Stimulated activated CD8-positive, alpha-beta memory T cell treated with anti-CD3 and anti-CD28 coated beads, Interleukin-4, amount 100 ng/mL, for 1 hour (primary cell): ENCODE measurements at places on chromosomes 16 and 17.

DNA sequence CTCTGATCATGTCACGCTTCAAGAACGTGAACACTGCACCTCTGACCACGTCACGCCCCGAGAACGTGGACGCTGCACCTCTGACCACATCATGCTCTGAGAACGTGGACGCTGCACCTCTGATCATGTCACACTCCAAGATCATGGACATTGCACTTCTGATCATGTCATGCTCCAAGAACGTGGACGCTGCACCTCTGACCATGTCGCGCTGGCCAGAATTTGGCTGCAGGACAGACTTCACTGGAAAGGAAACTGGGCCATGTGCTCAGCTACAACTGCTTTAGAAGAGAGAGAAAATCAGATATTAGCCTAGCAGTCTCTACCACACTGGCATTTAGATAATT is 182.7 kb downstream of the RPTOR start:
- DNase-seq, result no peak

- no peak for DNase-seq
Measured at GRCh38 chr17:8741366-8741765, 3.3 kb downstream of the CCDC42 start.

DNA sequence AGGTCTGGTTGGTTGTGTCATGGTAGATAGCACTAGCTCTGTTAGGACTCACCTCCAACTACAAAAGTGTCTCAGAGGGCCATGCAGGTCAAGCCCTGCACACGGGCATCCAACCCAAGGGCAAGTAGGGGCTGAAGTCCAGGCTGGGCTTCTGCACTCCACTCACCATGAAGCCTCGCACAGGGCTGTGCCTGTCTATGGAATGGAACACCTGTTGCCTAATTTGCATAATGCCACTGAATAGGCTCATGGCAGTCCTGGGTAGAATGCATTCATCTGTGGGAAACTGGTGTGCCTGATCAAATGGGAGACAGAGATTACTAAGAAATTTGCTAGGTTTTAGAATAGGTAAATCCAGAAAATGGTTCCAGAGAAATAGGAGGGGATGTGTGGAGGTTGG is 8.0 kb upstream of the AKAP1 start:
- DNase-seq, result no peak

- no peak for DNase-seq
Measured at GRCh38 chr16:85419503-85420408, 193.4 kb upstream of the GSE1 start.

GRCh38 chr16:16138034-16138635 is 85.2 kb downstream of the ABCC6 start:
- DNase-seq, result no peak

DNA sequence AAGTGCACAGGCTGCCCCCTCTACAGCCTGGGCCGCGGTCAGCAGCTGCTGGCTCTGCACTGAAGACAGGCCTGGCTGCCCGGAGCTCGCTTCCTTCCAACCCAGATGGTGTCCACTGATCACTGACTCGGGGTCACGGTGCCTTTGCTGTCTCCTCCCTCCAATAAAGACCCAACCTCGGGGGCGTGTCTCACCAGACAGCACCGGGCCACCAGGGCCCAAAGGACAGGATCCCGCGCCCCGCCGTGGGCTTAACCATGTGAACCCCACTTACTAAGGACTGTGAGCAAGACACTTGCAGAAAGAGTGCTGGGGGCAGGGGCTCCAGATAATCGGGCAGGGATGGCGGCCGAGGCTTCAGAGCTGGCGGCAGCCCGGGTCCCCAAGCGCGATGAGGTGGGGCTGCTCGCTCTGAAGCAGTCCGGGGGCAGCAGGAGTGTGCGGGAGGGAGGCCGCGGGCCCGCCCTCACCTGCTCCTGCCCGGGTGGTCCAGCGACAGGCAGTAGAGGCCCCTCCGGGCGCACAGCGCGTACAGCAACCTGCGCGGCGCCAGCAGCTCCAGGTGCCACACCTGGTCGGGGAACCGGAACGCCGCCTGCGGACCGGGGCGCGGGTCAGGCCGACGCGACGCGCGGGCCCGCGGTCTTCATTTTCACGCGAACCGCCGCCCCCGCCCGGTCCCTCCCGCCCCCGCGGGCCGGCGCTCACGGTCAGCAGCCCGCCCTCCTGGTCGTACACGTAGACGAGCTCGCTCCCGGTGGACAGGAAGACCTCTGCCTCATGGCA is 502 bp downstream of the FAAP100 start:
- no peak for DNase-seq
